Mesenchymal stem cell (in vitro differentiated cells and primary cell): ENCODE measurements at places on chromosomes 3 and 15.

DNA sequence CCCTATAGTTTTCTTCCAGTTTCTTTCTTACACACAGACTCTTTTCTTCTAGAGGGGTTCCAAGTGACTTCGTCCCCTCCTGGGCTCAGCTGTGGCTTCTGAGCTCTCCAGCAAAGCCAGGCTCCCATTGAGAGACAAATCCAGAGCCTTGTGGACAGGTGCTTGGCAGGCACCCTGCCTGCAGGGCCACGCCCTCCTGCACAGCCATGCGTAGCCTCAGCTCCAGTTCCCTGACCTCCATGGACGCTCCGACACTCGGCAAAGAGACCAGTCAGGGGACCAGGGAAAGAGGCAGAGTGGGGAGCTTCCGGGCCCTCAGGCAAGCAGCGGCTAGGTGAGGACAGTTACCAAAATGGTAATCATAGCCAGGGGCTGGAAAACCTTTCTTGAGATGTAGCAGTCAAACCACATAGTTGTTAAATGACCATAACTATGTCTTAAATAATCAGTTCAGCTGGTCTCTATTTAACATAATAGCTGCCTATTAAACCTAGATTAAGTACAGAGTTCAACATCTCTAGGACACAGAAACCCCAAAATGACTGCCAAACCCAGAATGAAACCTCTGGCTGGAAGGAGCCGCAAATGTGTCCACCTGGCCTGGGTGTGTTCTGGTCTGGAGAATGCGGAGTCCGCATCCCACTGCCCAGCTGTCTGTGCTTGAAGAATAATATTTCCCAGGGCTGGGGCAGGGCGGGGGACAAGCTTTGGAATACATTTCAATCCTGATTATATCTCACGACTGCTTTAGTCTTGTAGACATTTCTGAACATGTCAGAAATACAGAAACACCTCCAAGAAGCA is 69.3 kb upstream of the RGMA start:
- DNase-seq = no peak

GRCh38 chr3:88219138-88219792 is 69.5 kb downstream of the C3orf38 start:
- peak; percentile 59 for DNase-seq

DNA sequence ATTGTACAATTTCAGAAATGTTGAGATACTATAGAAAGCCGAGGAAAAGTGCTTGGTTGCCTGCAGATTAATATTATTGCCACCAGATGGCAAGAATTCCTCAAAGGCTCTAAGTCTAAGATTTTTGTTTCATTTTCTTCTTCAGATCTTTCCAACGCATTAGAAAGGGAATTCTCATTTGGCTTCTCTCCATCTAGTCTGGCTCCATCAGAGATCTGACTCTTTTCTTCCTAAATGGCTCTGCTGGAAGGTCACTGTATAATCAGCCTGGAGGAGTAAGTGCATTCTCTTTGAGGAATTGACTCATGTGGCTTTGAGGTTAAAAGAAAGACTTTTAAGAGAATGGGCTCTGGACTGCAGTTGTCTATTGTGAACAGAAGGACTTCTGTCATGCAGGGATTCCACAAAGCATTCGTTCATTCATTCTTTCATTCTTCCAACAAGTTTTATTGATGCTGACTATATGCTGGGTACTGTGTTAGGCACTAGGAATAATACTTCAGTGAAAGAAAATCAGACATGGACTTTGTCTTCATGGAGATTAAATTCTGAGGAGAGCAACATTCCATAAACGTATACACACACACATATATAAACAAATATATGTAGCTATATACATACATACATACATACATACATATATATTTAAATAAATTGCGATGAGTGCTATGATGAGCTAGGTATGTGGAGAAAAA is 55.3 kb downstream of the SLC28A2 start:
- peak; percentile 43 for DNase-seq

DNA sequence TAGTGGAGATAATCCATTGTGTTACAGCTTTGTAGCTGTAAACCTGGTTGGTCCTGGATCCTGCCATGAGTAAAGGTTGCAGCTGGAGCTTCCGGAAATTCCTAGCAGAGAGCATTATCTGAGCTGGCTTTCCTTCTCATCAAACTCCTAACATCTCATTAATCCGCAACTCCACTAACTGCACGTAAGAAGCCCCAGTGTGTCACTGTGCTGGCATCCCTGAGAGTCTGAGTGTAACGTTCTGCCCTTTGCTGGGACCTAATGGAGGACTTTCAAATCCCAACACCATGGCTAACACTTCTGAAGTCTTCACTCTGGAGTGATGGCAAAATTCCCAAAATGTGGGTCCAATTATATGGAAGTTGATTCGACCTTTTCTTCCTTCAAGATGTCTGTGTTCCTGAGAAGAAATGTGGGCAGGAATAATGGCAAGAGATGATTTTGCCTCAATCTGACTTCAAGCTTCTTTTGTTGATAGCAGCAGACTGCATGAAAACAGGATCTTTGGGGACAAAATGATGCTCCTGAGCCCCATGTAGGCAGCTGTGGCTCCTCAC is 9.6 kb upstream of the TRPM1 start:
- DNase-seq = no peak

DNA sequence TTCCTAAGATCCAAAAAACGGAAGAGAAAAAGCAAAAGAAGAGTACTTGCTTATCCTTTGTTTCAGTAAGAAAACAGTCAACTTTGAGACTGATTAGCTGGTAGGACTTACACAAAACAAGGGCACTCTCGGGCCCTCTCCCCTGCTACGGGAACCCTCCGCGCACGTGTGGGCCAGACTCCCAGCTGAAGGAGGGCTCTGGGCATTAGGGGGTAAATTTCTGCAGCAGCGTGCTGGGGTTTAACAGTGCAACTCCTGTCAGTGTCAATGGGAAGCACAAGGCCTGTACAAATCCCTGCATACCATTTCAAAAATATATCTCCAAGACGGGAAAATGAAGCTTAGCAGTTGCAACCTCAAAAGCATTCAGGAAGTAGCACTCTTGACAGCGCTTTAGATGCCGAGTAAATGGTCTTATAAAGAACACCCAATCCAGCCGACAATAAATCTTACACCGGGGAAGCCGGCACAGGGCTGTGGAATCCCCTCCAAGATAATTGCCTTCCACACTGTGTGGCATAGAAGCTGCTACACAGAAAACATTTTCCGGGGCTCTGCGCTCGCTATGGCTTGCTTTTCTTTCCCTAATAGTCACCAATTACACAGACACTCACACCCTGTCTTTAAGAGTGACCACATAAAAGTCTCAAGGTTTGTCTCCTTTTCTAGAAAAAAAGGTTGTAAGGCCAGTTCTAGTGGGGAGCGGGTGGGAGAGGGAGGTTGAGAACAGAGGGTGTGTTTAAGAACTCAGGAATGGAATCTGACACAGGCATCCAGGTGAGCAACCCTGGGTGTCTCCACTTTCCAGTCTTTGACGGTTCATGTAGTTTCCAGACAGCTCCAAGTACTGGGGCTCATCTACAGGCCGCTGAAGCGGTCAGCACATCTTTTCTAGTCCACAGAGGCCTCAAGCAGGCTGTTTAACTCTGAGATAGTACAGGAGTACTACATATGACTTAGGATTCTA is 512.7 kb downstream of the FOXP1 start:
- DNase-seq = peak; percentile 62

- DNase-seq = no peak
Measured at GRCh38 chr3:46912986-46913385, 35.5 kb downstream of the PTH1R start.
